Suprapubic skin (tissue), 4 donors: ENCODE measurements at places on chromosomes 12 and 14.
A peak's percentile ranks its signal among the peaks of the same experiment; 100 is the strongest.

DNA sequence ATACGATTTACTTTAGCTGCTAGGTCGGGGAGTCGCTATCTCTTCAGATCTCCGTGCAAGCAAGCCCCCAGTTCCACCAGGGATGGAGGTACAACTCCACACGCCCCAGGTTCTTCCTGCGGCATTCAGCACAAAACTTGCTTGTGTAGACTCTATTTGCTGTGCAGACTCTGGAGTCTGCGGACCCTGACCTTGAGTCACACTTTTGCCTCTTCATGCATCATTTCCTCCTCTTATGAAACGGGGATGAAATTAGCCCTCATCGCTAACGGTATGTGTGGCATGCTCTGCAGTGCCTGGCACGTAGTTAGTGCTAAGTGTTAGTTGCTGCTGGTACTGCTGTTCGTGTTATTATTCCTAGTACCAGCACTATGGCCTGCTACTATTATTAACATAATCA is 84.4 kb downstream of the TMEM132D start:
- DNase-seq, result no peak
- H3K4me3 ChIP-seq, result no peak overlapping the region
- no peak overlapping the region for H3K27ac ChIP-seq

DNA sequence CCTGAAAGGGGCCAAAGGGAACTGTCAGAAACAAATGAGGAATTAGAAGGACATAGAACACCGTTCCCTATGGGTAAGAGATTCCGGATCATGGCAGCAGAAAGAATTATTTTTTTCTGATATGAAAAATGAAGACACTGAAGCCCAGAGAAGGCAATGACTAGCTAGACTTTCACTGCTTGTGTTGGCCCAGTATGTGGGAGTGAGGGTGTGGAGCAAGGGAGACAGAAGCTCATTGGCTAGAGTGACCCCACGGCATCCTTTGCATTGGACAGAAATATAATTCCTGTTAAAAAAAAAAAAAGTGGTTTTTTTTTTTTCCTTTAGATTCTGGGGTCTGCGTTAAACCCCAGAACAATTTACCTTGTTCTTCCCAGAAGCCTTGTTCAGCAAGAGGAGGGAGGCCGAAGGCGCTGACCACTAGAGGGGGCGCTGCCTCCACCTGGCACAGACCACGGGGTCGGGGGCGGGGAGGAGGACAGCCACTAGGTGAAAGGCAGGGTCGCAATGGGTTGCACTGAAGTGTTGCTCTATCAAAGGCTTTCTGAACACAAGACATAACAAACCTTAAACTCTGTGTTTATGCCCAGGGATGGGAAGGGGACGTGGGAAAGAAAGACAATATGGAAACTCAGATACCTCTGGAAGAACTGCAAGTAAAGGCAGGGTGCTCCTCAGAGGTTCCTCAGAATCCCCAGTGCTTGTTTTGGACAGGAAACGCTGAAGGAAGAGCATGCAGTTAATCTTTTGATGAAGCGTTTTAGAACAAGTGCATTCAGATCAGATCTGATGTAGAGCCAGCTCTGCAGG is 156.8 kb downstream of the KCNA5 start:
- no peak overlapping the region for H3K27ac ChIP-seq
- DNase-seq, result no peak

GRCh38 chr12:44875954-44876543 is at the start of gene NELL2:
Gene NELL2, minus strand, starts transcription at chr12:44876315. Its CDS starts 446 bp downstream, at chr12:44875869.
- H3K4me3 ChIP-seq, result peak within 1 kb of the TSS; percentile 73
- peaks cover 47% of the 10 kb centered on the region for H3K27me3 ChIP-seq
- H3K27ac ChIP-seq, result no peak within 1 kb of the TSS
- H3K36me3 ChIP-seq, result no peaks in the 10 kb centered on the region
- no peak for DNase-seq

- H3K27ac ChIP-seq, result no peak overlapping the region
- peaks cover 27% of the 10 kb centered on the region for H3K4me1 ChIP-seq
- no peaks in the 10 kb centered on the region for H3K36me3 ChIP-seq
- no peak overlapping the region for H3K4me3 ChIP-seq
These were observed 17.7 kb upstream of the MDM2 start for GRCh38 chr12:68790081-68790951.

- no peaks in the 10 kb centered on the region for H3K36me3 ChIP-seq
- H3K4me1 ChIP-seq, result peaks cover 72% of the 10 kb centered on the region
- H3K4me3 ChIP-seq, result peak overlapping the region; percentile 77
- no peaks in the 10 kb centered on the region for H3K27me3 ChIP-seq
- H3K27ac ChIP-seq, result peak overlapping the region; percentile 86
These were observed 3.2 kb downstream of the AJUBA start for GRCh38 chr14:22978981-22979671.

GRCh38 chr12:20018406-20018805 is 349.9 kb upstream of the PDE3A start:
- no peak for DNase-seq
- no peak overlapping the region for H3K27ac ChIP-seq
- H3K36me3 ChIP-seq, result no peaks in the 10 kb centered on the region
- no peaks in the 10 kb centered on the region for H3K4me1 ChIP-seq

DNA sequence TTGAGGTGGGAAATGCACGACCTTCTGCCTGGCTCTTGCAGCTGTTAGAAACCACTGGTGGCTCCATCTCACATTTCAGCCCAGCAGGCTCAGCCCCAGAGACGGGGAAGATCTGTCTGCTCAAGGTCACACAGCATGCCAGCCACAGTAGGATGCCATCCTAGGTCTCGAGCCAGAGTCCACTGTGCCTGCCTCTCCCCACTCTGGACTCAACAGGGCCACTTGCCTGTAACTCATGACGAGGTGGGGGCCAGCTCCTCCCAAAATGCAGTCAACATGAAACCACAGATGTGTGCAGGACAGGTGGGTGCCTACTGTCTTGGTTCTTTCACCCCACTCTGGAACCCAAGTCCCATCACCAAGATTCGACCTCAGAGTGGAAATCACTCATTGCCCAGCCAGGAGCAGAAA is 23.2 kb downstream of the BCL11B start:
- no peak overlapping the region for H3K27ac ChIP-seq
- DNase-seq, result no peak
- H3K4me1 ChIP-seq, result peaks cover 54% of the 10 kb centered on the region
- peaks cover 30% of the 10 kb centered on the region for H3K27me3 ChIP-seq
- H3K4me3 ChIP-seq, result no peak overlapping the region

DNA sequence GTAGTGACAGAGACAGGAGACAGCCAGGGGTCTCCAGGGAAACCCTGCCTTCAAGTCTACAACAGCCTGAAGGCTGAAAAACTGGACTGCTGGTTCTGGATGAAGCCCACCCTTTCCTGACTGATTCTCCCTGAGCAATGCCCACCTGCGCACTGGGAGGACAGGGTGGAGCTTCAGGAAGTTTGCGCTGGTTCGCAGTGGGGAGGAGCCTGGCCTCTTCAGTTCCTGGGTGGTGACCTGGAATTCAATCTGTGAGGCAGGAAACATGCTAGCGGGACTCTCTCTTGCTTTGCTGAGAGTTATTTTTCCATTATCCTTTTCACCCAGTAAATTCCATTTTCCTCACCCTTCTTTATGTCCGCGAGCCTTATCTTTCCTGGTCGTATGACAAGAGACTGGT is 600.8 kb downstream of the TRHDE start:
- no peak for DNase-seq
- H3K27ac ChIP-seq, result no peak overlapping the region
- no peaks in the 10 kb centered on the region for H3K4me1 ChIP-seq

- no peaks in the 10 kb centered on the region for H3K36me3 ChIP-seq
- peak overlapping the region; percentile 78 for H3K27ac ChIP-seq
- H3K27me3 ChIP-seq, result no peaks in the 10 kb centered on the region
- H3K4me1 ChIP-seq, result peaks cover 6% of the 10 kb centered on the region
- no peak overlapping the region for H3K4me3 ChIP-seq
These were observed 30.6 kb upstream of the FBXO34 start for GRCh38 chr14:55240526-55241178.

DNA sequence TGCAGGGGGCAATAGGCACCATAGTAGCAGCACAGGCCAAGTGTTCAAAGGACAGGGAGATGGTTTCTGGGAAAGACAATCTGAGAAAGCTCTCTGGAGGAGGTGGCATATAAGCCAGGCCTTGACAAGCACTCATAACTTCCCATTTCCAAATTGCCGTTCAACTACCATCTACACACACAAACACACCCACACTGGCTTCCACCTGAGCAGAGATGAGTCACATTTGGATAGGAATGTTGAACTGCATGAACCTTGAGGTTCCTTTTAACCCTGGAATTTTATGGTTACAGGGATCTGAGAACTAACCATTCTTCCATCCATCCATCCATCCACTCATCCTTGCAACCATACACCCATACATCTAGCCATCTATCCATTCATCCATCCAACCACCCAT is 86.6 kb downstream of the KSR2 start:
- no peak for DNase-seq
- H3K27me3 ChIP-seq, result peaks cover 9% of the 10 kb centered on the region
- H3K4me1 ChIP-seq, result no peaks in the 10 kb centered on the region
- no peaks in the 10 kb centered on the region for H3K36me3 ChIP-seq
- no peak overlapping the region for H3K27ac ChIP-seq

- H3K27ac ChIP-seq, result no peak overlapping the region
- H3K4me3 ChIP-seq, result no peak overlapping the region
- no peak for DNase-seq
- no peaks in the 10 kb centered on the region for H3K36me3 ChIP-seq
These were observed 3.3 kb downstream of the CNOT2 start for GRCh38 chr12:70246580-70246979.

DNA sequence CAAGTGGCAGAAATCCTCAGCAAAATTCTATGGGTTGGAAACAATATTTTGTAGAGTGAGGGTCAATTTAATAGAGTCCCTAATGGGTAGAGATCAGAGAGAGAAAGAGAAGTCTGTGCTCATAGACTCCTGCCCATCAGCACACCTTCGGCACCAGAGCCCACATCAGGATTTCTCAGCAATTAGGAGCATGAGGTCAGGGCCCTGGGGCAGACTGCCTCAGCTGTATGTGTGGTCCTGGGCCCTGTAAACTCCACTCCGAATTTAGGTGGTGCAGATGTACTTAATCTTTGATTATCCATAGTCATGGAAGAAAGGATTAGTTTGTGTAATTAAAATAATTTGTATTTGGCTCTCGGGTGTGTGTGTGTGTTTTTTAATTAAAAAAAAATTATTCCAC is 372.6 kb downstream of the AEBP2 start:
- DNase-seq, result no peak
- H3K4me1 ChIP-seq, result no peaks in the 10 kb centered on the region
- no peaks in the 10 kb centered on the region for H3K27me3 ChIP-seq
- H3K27ac ChIP-seq, result no peak overlapping the region

DNA sequence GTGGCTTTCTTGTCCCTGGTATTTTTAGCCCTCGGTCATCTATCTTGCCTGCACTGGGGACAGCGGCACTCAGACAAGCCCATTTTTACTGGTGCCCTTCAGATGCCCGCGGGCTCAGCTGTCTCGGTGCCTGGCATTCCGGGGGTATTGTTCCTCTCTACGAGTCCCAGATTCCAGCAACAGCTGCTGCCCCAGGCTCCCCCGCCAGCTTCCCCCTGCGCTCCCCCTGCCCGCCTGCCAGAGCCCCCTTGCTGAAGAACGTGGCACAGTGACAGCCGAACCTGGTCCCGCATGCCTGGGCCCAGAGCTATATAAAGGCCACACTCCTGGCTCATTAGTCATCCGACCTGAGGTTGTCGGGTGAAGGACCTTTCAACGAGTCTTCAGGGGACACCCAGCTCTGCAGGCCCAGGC is 10.9 kb upstream of the MYL2 start:
- peaks cover 16% of the 10 kb centered on the region for H3K27me3 ChIP-seq
- no peak overlapping the region for H3K27ac ChIP-seq
- no peaks in the 10 kb centered on the region for H3K4me1 ChIP-seq
- no peak overlapping the region for H3K4me3 ChIP-seq

DNA sequence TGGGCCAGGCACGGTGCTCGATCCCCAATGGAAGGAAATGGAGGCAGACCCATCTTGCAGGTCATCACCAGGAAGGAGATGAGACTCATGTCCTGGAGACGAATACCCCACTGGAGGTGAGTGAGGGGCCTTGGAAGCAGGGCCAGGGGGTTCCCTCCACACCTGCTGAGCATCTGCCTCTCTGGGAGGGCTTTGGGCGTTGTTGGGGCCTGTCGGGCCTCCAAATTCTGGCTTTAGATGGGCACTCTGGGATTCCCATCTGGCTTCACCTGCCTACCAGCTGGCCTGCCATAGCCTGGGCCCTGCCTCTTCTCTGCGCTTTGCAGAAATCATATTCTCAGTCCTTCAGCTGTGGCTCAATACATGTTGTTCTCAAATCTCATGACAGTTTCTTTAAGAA is 13.9 kb downstream of the RTL1 start:
- peaks cover 14% of the 10 kb centered on the region for H3K4me1 ChIP-seq
- peaks cover 6% of the 10 kb centered on the region for H3K27me3 ChIP-seq
- H3K36me3 ChIP-seq, result no peaks in the 10 kb centered on the region
- H3K27ac ChIP-seq, result no peak overlapping the region
- H3K4me3 ChIP-seq, result no peak overlapping the region

DNA sequence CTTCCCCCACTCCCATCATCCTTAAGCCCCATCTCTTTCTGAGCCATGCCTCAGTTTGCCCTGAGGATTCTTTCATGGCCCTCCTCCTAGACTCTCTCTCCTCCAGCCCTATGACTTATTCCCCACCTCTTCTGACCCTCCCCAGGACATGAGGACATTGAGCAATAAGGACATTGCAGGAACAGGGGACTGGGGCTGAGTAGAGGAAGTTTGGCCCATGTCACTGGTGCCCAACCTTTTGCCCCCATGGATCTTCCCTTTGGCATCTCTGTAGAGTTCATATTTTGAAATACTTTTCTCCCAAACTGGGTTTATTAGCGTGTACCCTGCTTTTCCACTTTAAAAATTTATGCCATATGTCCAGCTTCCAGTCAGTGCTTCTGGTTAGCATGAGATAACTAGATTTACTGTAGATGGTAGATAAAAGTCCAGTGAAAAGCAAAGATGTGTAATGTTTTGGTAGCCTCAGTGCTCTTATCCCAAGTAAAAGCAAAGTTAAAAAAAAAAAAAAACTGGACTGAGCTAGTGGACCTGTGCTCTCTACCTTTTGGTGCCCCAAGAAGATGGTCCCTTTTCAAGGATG is 6.1 kb upstream of the LRP1-AS start:
- no peak overlapping the region for H3K4me3 ChIP-seq
- H3K4me1 ChIP-seq, result peaks cover 60% of the 10 kb centered on the region
- H3K27ac ChIP-seq, result peak overlapping the region; percentile 91
- H3K27me3 ChIP-seq, result no peaks in the 10 kb centered on the region

GRCh38 chr14:68451696-68452373 is 341.0 kb downstream of the ZFP36L1 start:
- no peak for DNase-seq
- H3K4me1 ChIP-seq, result peaks cover 19% of the 10 kb centered on the region
- no peak overlapping the region for H3K4me3 ChIP-seq
- H3K27ac ChIP-seq, result peak overlapping the region; percentile 67

DNA sequence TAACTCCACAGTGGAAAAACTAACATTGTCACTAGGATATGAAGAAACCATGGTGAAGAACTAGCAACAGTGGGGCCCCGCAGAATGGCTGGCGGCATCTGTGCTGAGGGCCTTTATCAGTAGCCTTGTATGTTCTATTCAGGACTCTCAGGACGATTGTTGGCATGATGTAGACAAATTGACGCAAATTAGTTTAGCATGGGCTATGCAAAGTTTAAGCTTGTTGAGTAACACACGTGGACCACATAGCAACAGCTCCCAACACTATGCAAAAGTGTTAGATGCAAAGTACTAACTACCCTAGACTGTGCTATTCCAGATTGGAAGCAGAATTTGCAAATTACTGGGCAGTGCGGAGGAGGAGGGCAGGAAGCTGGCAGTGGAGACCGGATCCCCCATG is 38.2 kb upstream of the TMEM263 start:
- H3K27ac ChIP-seq, result no peak overlapping the region
- DNase-seq, result no peak
- peaks cover 4% of the 10 kb centered on the region for H3K27me3 ChIP-seq
- no peaks in the 10 kb centered on the region for H3K4me1 ChIP-seq
- H3K4me3 ChIP-seq, result no peak overlapping the region
- no peaks in the 10 kb centered on the region for H3K36me3 ChIP-seq
